ENCODE measurements at places on chromosomes 12 and 14.

GRCh38 chr12:51869496-51869865 lies 18.4 kb upstream of the ANKRD33 start:
- no peak for DNase-seq

DNA sequence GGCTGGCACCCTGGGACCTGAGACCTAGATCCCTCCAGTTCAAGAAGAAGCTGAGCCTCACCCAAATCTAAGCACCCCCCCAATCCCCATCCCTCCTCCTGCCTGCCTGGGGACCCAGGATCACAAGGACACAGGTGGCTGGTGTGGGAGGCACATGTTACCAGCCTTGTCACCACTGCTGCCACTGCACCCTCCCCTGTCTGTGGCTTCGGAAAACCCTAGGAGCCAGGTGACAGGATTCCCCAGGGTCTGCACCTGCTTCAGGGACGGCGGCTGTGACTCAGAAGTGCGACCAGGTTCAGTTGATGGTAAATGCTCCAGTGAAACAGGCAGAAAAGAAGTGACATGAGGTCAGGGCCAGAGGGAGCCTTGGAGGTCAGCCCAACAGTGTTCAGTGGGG lies 62.8 kb upstream of the FAM222A start:
- no peak for DNase-seq

GRCh38 chr12:92110083-92110640 lies 35.5 kb downstream of the BTG1 start:
- no peak for DNase-seq

GRCh38 chr12:130369816-130370215 lies 32.1 kb downstream of the PIWIL1 start:
- no peak for DNase-seq

DNA sequence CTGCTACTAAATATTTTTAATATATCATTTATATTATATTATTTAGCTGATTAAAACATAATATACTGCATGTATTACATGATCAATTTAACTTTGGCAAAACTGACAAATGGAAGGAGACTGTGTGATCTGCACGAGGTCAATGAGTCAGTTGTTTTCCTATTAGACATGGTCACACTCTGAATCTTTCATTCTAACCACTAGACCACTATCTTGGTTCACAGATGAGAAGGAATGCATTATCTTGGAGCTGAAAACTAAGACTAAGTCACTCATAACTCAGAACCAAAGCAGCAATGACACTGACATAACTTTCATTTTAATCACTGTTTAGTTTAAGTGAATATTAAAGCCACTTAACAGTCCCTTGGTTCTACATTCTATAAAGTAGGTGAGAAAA lies 37.4 kb downstream of the GNPTAB start:
- peak; percentile 89 for DNase-seq

DNA sequence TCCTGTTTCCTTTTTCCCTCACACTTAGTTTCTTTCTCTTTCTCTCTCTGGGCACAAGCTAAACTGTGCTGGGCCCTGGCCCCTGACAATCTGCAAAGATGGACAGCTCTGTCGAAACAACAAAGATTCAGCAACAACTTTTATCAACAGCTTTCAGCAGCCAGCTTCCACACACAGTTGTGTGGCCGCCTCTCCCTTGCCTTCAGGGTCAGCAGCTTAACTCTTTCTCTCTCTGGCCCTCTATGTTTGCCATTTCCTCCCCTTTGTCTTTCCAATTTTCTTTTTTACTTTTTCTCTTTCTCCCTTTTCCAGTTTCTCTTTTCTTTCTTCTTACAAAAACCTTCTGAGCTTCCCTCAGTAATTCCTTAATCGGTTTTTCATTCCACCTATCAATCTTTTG lies 43.3 kb downstream of the IQSEC3 start:
- no peak for DNase-seq

DNA sequence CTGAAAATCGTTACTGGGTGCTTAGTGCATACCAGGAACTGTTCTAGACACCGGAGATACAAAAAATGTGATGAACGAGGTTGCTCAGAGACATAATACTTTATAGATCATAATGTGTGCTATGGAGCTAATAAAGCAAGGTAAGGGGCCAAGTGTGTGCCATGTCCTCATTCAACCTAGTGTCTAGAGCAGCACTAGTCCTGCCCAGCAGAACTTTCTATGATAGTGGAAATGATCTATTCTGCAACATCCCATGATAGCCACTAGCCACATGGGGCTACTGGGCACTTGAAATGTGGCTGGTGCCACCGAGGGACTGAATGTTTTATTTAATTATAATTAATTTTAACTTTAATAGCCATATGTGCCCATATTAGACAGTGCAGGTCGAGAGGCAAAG lies 15.6 kb downstream of the NUAK1 start:
- DNase-seq = no peak

DNA sequence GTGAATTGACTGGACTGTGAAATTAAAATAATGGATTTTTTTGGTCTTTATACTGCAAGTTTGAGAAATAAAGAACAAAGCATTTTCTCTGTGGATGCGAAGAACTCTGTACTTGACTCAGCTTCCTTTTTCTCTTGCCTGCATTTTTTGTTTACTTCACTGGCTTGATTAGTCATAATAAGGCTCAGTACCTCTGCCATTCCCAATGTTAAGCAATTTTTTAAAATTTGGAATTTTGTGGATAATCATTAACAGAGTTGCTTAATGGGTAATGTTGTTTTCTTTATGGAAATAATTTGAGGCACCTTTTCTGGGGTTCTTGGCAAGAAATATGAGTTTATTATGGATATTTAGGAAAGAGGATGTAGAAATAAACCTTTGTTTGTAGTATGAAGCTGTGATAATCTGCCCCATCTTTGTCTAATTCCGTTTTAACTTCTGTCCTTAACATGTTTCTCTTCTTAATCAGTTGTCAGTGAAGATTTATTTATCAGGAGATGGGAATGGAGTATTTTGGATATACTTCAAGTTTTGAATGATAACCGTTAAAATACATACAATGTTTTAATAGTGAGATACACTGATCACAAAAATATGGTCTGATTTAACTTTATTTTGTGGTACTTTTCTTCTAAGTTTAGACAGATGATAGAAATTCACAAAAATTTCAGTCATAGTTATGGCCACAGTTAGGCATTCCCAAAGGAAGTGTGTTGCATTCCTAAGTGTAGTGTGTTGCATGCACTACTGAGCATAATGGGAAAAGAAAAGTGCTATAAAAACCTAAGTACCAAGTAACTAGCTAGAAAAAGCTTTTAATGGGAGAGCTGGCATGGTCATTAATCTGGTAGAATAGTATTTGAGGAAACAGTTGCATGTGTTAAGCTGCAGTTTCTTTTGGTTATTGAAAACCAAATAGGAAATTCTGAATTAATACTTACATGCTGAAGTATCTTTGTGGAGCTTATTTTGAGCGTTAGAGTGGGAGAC lies 27.7 kb downstream of the WNK1 start:
- peak; percentile 18 for DNase-seq

GRCh38 chr14:50109342-50109741 lies 7.0 kb downstream of the VCPKMT start:
- no peak for DNase-seq

GRCh38 chr12:98758331-98758730 lies 113.2 kb downstream of the APAF1 start:
- no peak for DNase-seq

DNA sequence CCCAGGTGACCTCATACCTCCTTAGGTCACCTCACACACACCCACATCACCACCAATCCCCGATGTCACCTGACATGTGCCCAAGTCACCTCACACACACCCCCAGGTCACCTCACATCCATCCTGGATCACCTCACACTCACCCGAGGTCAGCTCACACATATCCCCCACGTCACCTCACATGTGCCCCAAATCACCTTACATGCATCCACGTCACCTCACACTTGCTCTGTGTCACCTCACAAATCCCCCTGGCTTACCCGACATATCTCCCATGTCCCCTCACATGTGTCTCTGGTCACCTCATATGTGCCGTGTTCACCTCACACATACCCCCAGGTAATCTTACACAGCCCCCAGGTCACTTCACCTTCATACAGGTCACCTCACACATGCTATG lies 864.6 kb downstream of the TMEM121 start:
- no peak for DNase-seq

DNA sequence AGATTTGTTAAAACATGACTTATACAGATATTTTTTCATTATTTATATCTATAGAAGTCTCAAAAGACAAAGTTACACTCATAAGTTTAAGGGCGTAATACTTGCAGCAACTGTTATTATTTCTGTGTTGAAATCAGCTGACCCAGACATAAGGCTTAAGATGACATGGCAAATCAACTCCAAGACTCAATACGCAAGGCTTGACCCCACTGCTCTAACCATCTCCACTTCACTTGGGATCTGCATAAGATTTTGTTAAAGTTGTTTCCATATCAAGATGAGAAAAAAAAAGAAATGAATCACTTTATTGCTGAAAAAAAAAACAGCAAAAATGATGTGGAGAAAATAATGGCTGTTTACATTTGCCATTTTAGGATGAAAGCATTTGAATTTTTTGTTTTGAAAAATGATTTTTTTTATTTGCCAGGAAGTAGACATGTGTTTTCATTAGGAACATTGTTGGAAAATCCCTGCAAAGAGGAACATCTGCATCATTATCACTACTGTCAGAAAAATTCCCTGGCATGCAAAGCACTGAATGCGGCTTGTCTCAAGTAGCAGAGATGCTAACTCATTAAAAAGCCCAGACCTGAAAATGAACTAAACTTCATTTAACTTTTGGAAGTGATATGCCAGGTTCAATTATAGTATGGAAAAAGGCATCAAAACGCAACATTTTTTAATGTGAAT lies 73.5 kb downstream of the LIN7A start:
- DNase-seq = no peak

DNA sequence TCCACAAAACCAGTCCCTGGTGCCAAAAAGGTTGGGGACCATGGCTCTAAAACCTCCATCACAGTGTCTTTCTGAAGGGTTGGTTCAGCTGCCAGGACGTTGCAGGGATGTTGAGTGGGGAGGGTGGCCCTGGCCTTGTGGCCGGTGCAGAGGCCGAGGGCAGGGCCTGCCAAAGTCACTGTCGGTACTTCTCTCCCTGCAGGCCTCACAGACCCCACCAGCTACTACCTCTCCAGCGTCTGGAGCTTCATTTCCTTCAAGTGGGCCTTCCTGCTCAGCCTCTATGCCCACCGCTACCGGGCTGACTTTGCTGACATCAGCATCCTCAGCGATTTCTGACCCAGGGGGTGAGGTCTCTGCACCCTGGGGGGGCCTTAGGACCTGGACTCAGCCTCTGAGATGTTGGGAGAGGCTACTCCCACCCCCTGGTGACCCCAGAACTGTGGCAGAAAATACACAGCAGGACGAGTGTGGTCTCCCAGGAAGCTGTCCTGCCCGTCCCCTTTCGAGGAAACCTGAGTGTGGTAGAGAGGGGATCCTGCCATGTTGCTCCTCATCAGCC lies 7.0 kb downstream of the SLC48A1 start:
- no peak for DNase-seq

GRCh38 chr12:68835333-68835908 lies 27.4 kb downstream of the MDM2 start:
- no peak for DNase-seq

- peak; percentile 90 for DNase-seq
Measured at GRCh38 chr14:68232300-68233055, 412.9 kb downstream of the RAD51B start.

DNA sequence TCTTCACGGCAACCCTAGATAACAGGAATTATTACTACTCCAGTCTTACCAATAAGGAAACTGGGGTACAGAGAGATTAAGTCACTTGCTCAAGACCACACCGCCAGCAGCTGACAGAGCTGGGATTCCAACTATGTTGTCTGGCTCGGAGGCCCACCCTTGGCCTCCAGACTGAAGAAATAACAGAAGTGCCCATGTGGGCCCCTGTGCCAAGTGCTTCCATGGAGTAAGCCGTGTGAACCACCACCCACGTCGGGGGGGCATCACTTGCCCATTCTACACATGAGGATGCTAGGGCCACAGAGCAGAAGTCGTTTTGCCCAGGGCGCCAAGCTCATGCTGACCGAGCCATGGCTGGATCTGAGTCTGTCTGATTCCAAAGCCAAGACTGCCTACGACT lies 926 bp upstream of the CMKLR1 start:
- DNase-seq = no peak

- no peak for DNase-seq
Measured at GRCh38 chr14:75723716-75724115, 62.7 kb downstream of the TTLL5 start.

DNA sequence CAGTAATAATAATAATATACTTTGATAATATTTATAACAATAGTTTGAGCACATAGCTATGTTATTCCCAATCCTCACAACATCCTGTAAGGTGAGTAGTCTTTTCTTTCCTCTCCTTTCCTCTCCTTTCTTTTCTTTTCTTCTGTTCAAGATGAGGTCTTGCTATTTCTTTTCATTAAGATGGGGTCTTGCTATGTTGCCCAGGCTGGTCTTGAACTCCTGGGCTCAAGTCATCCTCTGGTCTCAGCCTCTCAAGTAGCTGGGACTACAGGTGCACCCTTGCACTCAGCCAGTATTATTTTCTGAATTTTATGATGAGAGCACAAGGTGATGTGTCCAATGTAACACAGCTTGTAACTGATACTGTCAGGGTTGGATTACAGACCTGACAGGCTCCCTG lies 134.6 kb downstream of the OTOGL start:
- no peak for DNase-seq

DNA sequence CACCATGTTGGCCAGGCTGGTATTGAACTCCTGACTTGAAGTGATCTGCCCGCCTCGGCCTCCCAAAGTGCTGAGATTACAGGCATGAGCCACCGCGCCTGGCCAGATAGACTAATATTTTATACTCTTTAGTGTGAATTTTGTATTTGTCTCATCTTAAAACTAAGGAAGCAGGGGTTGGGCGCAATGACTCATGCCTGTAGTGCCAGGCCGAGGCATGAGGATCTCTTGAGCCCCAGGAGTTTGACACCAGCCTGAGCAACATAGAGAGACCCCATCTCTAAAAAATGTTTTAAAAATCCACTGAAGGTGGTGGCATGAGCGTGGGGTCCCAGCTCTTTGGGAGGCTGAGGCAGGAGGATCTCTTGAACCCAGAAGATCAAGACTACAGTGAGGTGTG lies 9.0 kb downstream of the DYNC1H1 start:
- no peak for DNase-seq

GRCh38 chr12:65853489-65854157 lies 29.3 kb downstream of the HMGA2 start:
- DNase-seq = no peak
